Lower lobe of right lung (tissue), 2 donors: ENCODE measurements at places on chromosomes 5 and 9.

DNA sequence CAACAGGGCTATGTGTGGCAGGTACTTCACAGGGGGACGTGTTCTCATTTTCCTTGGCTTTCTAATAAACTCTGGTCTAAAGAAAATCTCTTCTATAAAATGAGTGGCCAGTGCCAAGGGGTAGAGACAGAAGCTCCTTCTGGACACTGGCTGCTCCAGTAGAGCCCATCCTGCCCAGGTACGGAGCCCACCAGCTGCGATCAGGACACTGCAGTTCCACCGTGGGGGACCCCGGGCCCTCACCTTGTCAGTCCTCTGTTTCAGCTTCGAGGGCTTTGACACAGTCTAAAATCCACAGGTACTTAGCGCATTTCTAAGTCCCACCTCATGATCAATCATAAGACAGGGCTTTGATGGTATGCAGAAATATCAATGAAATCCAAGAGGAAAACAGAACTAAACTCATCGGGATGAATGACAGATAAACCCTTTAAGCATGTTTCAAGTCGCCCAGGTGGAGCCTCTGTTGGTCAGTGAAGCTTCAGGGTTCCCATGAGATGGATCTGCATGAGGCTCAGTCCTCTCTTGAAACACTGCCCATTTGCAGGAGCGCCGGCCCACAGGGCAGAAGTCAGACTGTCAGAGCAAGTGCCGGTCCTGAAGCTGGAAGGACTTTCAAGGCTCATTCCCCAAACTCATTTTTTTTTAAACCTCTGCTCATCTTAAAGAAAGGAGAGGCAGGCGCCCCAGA lies 20.3 kb upstream of the TERT start:
- DNase-seq: peak; percentile 29

- no peak for DNase-seq
These were observed 345.9 kb upstream of the CD180 start for GRCh38 chr5:67542479-67542878.

- DNase-seq: no peak
These were observed 126.1 kb downstream of the GAS1 start for GRCh38 chr9:86821006-86821845.

DNA sequence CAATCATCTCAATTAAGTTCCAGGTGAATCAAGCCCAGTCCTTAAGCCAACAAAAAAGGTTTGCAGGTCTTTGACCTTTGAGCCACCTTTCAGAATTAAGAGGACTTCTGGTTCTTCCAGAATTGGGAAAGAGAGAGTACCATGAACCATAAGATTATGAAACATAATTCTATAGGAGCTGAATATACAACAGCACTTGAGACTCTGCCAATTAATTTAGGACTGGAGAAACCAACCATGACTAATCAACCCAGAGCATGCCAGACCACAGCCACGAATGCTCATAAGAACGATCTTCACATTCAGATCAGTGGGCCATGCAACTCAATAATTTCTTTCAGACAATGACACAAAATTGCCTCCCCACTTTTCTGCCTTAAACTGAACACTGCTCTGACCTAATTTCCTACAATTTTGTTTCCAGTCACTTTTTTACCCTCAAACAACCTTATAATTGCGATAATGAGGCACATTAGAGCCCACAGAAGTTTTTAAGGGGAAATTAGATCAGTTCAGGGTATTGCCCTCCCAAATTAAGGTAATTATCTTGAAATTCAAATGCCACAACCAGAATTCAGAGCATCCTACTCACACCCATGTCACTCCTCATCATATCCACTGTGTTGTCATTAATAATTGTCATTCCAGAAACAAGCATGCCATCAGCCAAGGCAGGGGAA lies 213.4 kb downstream of the ATPSCKMT start:
- DNase-seq: no peak

GRCh38 chr9:76835571-76836283 lies 70.2 kb downstream of the PRUNE2 start:
- DNase-seq: no peak

- no peak for DNase-seq
These were observed 101.6 kb upstream of the BASP1 start for GRCh38 chr5:17115855-17116254.

DNA sequence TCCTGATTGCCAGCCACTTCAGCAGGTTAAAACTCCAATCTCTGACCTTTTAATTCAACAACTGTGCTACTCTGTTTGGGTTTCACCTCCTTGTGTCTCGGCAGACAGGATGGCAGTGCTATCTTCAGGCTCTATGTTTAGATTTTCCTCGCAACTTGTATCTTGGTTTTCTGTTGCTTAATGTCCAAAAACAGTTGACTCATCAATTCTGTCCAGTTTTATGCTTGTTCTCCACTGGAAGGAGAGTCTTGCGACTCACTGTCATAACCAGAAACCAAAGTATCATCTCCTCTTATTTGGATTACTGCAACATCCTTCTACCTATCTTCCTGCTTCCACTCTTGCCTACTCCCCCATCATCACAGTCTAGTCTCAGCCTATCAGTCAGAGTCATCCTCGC lies 130.9 kb upstream of the ADAMTS16 start:
- DNase-seq: no peak

DNA sequence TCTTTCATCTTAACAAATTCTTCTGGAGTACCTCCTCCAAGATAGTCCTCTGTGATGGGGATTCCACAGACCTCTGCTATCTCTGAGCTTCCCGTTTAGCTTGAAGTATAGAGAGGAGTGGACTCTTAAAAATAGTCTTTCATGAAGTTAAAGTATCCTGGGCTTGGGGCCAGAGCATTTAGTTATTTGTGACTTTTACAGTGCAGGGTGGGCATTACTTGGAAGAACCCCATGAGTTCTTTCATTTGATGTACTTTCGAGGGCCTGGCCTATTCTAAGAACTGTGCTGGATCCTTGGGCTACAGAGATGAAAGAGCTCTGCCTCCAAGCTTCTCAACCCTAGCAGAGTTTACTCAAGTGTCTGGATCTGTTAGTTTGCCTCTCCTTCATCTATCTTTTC lies 131.5 kb downstream of the ZSWIM6 start:
- DNase-seq: no peak

- no peak for DNase-seq
These were observed 13.1 kb downstream of the ABCA2 start for GRCh38 chr9:137014776-137015539.

DNA sequence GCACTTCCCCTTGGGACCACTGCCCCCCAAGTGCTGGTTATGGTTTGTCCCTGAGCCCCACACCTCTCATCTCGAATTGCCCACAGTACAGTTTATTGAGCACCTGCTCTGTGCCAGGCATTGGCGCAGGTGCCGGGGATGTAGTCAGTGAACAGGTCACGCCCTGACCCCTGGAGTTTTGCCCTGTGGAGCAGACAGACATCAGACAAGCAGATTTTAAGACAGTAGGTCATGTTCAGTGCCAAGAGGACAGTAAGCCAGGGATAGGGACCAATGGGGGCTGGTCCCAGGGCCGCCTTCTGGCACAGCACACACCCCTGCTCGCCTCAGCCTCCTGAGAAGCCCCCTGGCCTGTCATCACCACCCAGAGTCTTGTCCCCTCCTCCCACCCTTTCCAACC lies 21.9 kb downstream of the ROPN1L start:
- no peak for DNase-seq

DNA sequence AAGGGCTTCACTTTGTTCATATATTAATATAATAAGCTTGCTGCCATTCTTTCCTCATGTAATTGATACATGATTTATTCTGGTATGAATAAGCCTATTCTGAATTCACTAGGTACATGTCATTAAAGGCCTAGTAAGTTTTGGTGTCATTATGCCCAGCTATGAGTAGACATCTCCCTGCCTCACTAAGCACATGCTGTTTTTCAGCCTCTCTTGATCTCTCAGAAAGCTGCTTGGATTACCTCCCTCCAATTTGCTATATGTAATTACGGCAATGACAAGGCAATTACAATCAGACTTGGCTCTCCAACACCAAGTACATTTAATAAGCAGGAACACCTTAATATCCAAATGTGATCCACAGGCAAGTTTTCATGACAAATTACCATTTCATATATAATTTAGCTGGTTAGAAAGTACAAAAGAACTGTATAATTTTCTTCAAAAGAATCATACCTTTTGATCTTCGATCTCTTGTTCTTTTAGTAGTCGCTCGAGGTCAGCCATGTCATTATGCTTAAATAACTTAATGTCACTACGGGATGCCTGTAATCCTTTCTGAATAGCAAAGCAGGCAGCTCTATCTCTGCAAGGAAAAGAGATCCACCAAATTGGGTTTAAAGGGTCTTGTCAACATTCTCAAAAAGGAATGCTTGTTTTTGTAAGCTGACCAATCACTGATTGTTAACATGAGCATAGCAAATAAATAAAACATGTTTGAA lies 56.3 kb downstream of the SPTLC1 start:
- no peak for DNase-seq

- no peak for DNase-seq
These were observed 98.4 kb upstream of the CPLX2 start for GRCh38 chr5:175772747-175773533.

DNA sequence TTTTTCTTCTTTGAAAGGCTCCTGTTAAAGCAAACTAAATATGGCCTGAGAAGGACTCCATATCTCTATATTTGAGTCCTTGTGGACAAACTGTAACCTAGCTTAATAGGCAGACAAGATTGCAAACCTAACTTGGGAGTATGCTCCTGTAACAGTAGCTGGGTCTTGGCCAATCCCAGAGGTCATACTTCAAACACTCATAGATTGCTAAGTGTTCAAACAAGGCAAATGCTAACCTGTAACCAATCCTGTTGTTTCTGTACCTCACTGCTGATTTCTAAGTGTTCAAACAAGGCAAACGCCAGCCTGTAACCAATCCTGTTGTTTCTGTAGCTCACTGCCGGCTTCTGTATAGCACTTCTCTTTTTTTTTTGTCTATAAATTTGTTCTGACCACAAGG lies 50.6 kb upstream of the CLK4 start:
- DNase-seq: no peak
